Spleen (tissue), 13 donors: ENCODE measurements at places on chromosomes 1 and 21. TPM values are rescaled to one million over a fixed set of nuclear protein-coding genes. Genes with fewer than 3 reads are reported as not detected.

PLA2G2C gene
- total RNA-seq: not detected

S100A7 gene
- total RNA-seq: not detected

SPRR4 gene
- not detected for total RNA-seq

DNA sequence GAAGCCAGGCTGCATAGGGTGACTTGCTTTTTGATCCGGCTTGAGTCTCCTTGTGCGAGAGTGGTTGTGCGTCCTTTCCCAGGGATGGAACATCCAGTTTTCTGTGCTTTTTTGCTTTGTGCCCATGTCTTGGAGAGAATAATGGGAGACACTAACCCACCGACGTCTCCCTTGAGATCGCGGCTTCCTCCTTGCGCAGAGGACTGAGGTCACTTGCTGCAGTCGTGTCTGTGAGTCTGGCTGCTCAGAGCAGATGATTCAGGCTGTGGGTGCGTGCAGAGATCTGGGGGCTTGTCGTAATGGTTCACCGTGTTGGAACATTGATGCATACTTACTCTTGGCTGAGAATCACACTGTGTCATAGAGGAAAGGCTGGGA is 164.5 kb upstream of the CACNA1E start:
- no peak overlapping the region for H3K4me3 ChIP-seq
- peaks cover 16% of the 10 kb centered on the region for H3K4me1 ChIP-seq
- no peaks in the 10 kb centered on the region for H3K36me3 ChIP-seq
- DNase-seq: no peak
- peaks cover 64% of the 10 kb centered on the region for H3K27me3 ChIP-seq

DNA sequence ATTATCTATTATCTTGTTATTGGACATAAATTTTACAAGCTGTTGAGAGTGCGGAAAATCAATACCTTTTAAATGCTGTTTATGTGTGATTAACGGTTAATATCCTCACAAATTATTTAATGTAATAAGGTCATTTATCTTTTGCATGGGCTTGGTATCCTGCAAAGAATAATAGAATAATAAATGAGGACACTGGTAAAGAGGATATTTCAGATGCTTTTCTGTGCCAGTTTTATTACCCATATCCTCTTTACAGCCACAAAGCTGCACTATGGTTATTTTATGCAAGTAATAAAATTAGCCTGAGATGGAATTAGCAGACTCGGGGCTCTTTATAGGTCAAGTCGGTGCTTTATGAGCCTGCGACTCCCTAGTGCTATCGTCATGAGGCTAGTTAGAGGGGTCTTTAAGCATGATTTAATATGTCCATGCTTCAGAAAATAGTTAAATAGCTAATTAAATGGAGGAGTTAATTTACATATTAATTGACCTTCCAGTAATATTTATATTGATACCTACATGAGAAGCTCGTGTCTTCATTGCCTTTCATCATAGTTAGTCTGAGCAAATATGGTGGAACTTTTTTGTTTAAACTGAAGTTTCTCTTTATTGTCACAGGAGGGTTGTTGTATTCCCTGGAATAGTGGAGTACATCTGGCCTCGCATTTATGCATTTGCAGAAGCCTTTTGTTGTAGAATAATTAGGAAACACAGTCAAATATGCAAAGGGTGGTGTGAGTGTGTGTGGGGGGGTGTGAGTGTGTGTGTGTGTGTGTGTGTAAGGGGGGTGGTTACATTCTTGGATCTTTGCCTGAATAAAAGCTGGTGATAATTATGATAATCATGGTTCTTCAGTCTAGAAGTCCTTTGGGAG is 120.3 kb downstream of the ATG4C start:
- no peak overlapping the region for H3K27ac ChIP-seq
- no peak overlapping the region for H3K4me3 ChIP-seq
- H3K27me3 ChIP-seq: no peaks in the 10 kb centered on the region
- DNase-seq: no peak

- H3K27me3 ChIP-seq: no peaks in the 10 kb centered on the region
- no peak overlapping the region for H3K27ac ChIP-seq
- H3K4me3 ChIP-seq: no peak overlapping the region
- DNase-seq: no peak
- no peaks in the 10 kb centered on the region for H3K36me3 ChIP-seq
- H3K4me1 ChIP-seq: no peaks in the 10 kb centered on the region
Observed at GRCh38 chr1:215201283-215201682, 118.7 kb downstream of the KCNK2 start.

DNA sequence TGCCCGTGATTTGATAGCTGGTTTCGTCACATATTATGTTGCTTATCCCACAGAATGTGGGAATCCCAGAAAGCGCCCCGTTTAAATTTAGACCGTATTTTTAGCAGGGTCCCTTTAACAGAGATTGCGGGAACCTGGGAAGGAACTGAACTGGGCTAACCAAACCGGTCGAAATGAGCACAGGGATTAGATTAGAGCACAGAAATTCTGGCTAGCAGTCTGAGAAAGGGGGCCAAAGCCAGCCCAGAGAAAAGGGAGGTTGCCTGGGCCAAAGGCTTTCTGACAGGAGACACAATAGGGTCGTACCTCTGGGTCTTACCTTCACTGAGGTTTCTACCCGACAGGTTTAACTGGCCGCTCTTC is 327 bp downstream of the LRRC40 start:
- H3K27me3 ChIP-seq: no peaks in the 10 kb centered on the region
- peaks cover 66% of the 10 kb centered on the region for H3K4me1 ChIP-seq
- no peak for DNase-seq

GRCh38 chr21:45991606-45992300 is 10.2 kb downstream of the COL6A1 start:
- H3K27ac ChIP-seq: no peak overlapping the region
- no peaks in the 10 kb centered on the region for H3K27me3 ChIP-seq
- no peaks in the 10 kb centered on the region for H3K36me3 ChIP-seq
- peak; percentile 47 for DNase-seq
- no peak overlapping the region for H3K4me3 ChIP-seq
- H3K4me1 ChIP-seq: no peaks in the 10 kb centered on the region

GRCh38 chr1:186834399-186834958 is 5.7 kb downstream of the PLA2G4A start:
- H3K4me3 ChIP-seq: no peak overlapping the region
- peaks cover 24% of the 10 kb centered on the region for H3K4me1 ChIP-seq
- DNase-seq: no peak
- no peak overlapping the region for H3K27ac ChIP-seq
- no peaks in the 10 kb centered on the region for H3K27me3 ChIP-seq

- no peaks in the 10 kb centered on the region for H3K36me3 ChIP-seq
- no peaks in the 10 kb centered on the region for H3K4me1 ChIP-seq
- H3K4me3 ChIP-seq: no peak overlapping the region
- no peaks in the 10 kb centered on the region for H3K27me3 ChIP-seq
- H3K27ac ChIP-seq: no peak overlapping the region
- no peak for DNase-seq
Observed at GRCh38 chr21:41808094-41808493, 41.2 kb upstream of the RIPK4 start.
